Thoracic aorta endothelial cell (primary cell): ENCODE measurements at places on chromosomes 12 and 14. TPM values are rescaled to one million over a fixed set of nuclear protein-coding genes. Genes with fewer than 3 reads are reported as not detected.

MUCL1 gene
- total RNA-seq, result not detected in 2 replicates

PDZRN4 gene
- total RNA-seq, result not detected in 2 replicates

PTCSC3 gene
- not detected in 2 replicates for total RNA-seq

DACT1 gene
- 0.29 and 1.5 TPM in 2 replicates for total RNA-seq

DENR gene
- total RNA-seq, result 67.5 and 71.4 TPM in 2 replicates

CRIP2 gene
- 173 and 174 TPM in 2 replicates for total RNA-seq

ITPK1 gene
- total RNA-seq, result 20.7 and 34.9 TPM in 2 replicates

DIP2B gene
- 49.3 and 57.7 TPM in 2 replicates for total RNA-seq

CLEC6A gene
- not detected in 2 replicates for total RNA-seq

SERPINA10 gene
- total RNA-seq, result not detected in 2 replicates

TMTC3 gene
- 62.0 and 76.2 TPM in 2 replicates for total RNA-seq

CLEC2A gene
- not detected in 2 replicates for total RNA-seq

PPP4R4 gene
- under 0.01 TPM in 2 replicates for total RNA-seq

C1RL gene
- 15.3 and 27.1 TPM in 2 replicates for total RNA-seq
